ENCODE measurements at places on chromosomes 2 and 18. TPM values are rescaled to one million over a fixed set of nuclear protein-coding genes. Genes with fewer than 3 reads are reported as not detected.

- H3K4me1 ChIP-seq = no peaks in the 10 kb centered on the region
- no peak overlapping the region for H3K4me3 ChIP-seq
- no peaks in the 10 kb centered on the region for H3K27me3 ChIP-seq
- H3K36me3 ChIP-seq = peaks cover 30% of the 10 kb centered on the region
- no peak overlapping the region for H3K27ac ChIP-seq
Measured at GRCh38 chr2:24702800-24703199, 90.4 kb downstream of the PTRHD1 start.

DNA sequence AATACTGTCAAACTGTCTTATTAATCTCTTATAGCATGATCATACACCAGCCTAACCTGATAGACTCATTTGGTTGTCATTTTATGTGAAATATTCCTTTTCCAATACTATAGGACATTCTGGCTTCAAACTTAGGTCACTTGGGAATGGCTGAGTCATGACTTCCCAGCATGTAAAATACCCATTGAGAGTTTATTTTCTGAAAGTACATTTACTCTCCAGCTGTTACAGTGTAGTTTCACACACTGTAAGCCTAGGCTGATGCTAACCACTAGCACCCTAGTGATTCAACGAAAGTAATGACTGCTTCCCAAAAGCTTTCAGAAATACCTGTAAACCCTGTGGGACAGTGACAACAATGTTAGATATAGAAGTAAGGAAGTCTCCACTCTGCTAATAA is 93.8 kb downstream of the FIGN start:
- H3K27ac ChIP-seq = no peak overlapping the region
- DNase-seq = no peak
- no peak overlapping the region for H3K4me3 ChIP-seq
- H3K4me1 ChIP-seq = no peaks in the 10 kb centered on the region

- H3K27ac ChIP-seq = no peak overlapping the region
- no peak overlapping the region for H3K4me3 ChIP-seq
Measured at GRCh38 chr18:34734056-34734455, 24.0 kb downstream of the DTNA start.

DNA sequence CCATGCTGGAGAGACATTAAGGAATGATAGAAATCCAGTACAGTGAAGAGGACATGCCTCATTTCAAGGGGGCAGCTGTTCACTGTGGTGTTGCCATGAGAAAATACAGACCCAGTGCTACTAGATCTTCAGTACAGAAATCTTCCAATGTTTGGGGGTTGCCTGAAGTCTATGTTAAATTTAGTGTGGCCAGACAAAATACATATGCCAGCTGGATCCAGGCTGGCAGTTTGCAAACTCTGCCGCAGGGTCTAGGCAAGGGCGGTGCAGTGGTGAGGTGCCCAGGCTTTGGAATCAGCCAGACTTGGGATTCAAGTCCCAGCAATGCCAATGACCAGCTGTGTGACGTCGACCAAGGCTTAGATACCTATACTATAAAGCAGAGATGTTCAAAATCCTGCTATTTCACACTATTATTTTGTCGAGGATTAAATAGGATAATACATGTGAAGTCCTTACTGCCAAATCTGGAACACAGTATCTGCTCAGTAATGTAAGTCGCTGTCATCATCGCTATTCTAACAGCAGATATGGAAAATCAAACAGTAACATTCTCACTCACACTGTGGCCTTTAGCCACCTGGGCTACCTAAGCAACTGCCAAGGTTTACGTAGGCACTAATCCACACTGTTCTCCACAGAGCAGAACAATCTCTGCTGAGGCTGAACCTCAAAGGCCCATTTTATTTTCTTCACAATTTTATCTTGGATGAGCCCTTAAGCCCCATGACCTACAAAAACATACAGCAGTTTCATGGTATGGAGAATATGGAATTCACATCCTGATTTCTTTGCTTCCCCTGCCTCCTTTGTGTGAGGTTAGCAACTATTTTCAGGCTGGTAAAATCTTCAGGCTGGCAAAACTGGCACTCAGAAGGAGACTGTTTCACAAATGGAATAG is 5.9 kb upstream of the TMSB10 start:
- H3K4me1 ChIP-seq = peaks cover 10% of the 10 kb centered on the region
- no peaks in the 10 kb centered on the region for H3K27me3 ChIP-seq
- H3K4me3 ChIP-seq = no peak overlapping the region

DNA sequence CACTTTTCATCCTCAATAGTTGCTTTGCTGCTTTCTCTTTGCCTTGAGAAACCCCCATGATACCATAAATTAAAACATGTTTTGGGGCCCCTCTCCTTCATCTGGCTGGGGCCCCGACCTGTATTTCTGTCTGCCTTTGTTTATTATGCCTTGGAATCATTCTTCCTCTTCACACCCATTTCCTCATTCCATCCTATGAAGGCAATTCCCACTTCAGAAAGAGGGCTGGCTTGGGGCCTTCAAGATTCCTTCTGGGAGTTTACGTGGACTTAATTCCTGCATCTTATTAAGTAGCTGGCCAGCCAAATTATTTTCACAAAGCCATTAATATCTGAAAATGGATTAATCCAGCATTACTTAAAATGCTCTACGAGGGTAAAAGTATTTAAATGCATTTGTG is 6.8 kb upstream of the LRRTM1 start:
- H3K4me1 ChIP-seq = no peaks in the 10 kb centered on the region
- no peak for DNase-seq
- no peaks in the 10 kb centered on the region for H3K36me3 ChIP-seq

DNA sequence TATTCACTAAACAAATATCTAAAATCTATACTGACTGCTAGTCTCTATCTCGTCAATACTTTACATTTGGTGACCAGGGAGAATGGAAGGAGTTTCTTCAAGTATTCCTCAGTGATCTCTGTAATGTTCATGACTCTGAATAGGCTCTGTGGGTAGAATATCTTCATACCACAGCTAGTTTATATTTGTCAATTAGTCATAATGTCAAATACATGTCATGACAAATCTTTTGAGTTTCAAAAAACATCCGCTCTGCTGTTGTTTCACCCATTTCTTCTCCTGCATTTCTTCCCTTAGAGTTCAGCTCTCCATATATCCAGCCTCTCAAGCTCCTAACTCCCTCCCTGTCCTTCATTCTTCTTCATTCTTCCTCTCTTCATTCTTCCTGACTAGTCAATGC is 206.5 kb upstream of the FANCL start:
- H3K36me3 ChIP-seq = no peaks in the 10 kb centered on the region
- H3K4me3 ChIP-seq = no peak overlapping the region
- no peaks in the 10 kb centered on the region for H3K27me3 ChIP-seq
- no peaks in the 10 kb centered on the region for H3K4me1 ChIP-seq

DNA sequence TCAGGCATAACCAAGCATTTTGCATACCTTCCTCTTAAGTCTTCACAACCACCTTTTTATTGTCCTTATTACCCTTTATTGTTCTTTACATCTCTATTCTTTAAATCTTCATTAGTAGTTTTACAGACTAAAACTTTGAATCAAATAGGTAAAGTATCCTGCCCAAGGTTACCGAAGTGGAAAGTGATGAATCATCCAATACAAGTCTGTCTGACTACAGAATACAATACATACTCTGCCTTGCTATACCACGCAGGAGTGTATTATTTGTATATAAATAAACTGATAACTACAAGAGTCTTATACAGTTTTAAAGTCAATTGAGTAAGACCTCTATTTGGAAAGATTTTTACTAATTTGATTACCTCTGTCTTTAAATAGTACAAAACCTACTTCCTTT is 196.0 kb downstream of the ZEB2 start:
- H3K4me3 ChIP-seq = no peak overlapping the region
- no peak overlapping the region for H3K27ac ChIP-seq
- no peaks in the 10 kb centered on the region for H3K4me1 ChIP-seq
- DNase-seq = no peak
- no peaks in the 10 kb centered on the region for H3K27me3 ChIP-seq

- peak; percentile 11 for DNase-seq
- H3K4me1 ChIP-seq = no peaks in the 10 kb centered on the region
- H3K4me3 ChIP-seq = no peak overlapping the region
- no peaks in the 10 kb centered on the region for H3K36me3 ChIP-seq
- H3K27me3 ChIP-seq = no peaks in the 10 kb centered on the region
Measured at GRCh38 chr2:128628206-128628605, 309.5 kb upstream of the HS6ST1 start.

DNA sequence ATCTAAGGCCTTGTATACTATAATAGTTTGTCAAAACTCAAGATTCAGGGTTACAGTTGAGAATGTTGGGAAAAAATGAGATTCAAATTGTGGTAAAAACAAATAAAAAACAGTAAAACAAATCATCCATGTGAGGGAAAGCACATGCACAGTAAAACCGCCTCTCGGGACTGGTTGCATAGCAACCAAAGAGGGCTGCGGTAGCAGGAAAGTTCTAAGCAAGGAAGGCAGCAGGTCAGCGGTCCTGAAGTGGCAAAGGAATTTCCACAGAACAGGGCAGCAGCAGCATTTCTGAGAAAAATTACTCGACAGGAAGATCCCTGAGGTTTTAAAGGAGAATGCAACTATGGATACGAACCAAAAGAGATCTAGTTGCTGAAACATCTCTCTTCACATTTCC is 93.7 kb downstream of the DYNAP start:
- no peaks in the 10 kb centered on the region for H3K36me3 ChIP-seq
- DNase-seq = no peak
- no peaks in the 10 kb centered on the region for H3K27me3 ChIP-seq
- no peak overlapping the region for H3K27ac ChIP-seq
- no peak overlapping the region for H3K4me3 ChIP-seq

DNA sequence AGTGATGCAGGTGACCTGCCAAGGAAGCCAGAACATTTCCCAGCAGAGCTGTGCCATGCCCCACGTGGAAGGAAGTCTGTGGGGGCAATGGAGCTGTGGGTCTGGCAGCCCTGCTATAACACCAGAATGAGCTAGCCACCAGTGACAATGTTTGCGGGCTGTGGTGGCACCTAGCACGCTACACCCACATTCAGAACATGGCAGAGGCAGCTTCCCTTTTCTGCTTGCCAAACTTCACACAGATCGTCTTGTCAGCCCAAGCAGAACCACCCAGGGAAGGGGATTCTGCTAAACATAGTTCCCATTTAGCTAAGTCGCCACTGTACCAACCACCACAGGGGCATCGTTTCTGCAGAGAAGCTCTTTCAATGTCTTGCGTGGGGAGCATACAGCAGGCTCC is 27.0 kb upstream of the CCDC93 start:
- DNase-seq = no peak
- no peak overlapping the region for H3K27ac ChIP-seq

GRCh38 chr2:44360749-44361329 is 455 bp downstream of the PREPL start:
- no peak for DNase-seq
- H3K4me1 ChIP-seq = no peaks in the 10 kb centered on the region

LAMA3 gene
- 8.4 TPM for total RNA-seq

SRD5A2 gene
- total RNA-seq = not detected

POTEE gene
- not detected for total RNA-seq

RAPH1 gene
- 15.0 TPM for total RNA-seq

VPS54 gene
- total RNA-seq = 27.3 TPM

MERTK gene
- total RNA-seq = 23.9 TPM

DUSP19 gene
- total RNA-seq = 6.9 TPM

SF3B1 gene
- 475 TPM for total RNA-seq

RANBP2 gene
- total RNA-seq = 57.1 TPM

GCG gene
- not detected for total RNA-seq

CCNT2 gene
- total RNA-seq = 27.4 TPM
